ENCODE measurements at places on chromosomes 2 and 18.

DNA sequence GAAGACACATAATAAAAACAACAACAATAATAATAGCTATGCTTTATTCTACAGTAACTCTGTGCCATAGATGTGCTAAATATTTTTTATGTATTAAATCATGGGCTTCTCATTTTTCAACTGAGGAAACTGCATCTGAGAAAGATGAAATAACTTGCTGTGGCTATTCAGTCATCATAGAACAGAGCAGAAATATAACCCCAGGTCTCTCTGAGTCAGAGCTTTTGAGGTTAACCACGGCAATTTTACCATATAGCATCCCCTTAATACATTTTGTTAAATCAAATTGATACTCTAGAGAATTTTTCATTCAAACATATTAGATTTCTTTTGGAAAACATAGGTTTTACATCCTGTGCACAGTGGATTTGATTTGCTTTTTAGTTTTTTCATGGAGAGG is 586.6 kb upstream of the KLHL29 start:
- no peak for DNase-seq

DNA sequence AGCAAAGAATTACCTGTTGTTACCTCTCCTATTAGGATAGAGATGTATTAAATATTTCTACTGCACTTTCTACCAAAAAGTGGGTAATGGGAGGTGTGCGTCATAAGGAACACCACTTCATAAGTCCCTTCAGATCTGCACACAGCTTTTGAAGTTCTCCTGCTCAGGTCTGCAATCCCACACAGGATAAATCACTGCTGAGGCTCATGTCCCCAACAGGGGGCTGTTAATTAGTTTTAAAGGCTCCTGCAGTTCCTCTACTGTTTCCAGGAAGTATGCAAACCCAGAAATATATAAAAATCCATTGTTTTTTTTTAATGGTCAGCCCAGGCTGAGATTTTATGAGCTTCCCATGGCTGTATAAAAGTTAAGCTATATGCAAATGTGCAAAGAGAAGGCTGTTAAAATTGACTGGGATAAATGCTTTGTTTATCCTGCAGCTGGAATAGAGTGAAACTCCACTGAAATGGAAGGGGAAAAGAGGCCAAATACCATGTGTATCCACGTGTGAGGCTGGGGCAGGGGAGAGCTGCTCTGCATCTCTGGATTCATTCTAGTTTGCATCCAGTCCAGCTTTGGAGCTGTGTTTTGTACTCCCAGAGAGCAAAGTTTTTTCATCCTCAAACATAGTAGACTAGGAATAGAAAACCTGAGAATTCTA is 903.7 kb downstream of the TDRD15 start:
- no peak for DNase-seq

DNA sequence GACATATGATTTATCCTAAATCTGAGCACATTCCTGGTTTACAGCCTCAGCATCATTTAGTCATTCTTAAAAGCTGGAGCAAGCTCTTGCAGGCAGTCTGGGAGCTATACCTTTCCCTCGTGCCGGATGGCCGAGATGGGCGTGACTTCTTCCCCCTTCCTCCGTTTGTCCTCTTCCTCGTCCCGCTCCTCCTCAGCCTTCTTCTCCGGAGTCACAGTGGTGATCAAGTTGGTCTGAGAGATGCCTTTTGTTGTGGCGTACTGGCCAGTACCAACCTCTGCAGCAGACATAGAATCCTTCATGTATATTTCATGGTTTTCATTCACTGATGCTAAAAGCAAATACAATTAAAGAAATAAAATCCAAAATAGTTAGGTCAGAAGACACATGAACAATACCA is 124.1 kb upstream of the ZBTB14 start:
- DNase-seq = no peak

GRCh38 chr2:226671141-226671676 is 128.4 kb downstream of the IRS1 start:
- no peak for DNase-seq

GRCh38 chr2:164662066-164662465 is 40.8 kb upstream of the GRB14 start:
- no peak for DNase-seq

- no peak for DNase-seq
Observed at GRCh38 chr18:59219672-59220163, at the start of gene GRP. TSS of gene GRP (plus strand) at chr18:59220158. CDS start at chr18:59220266, 108 bp downstream.

DNA sequence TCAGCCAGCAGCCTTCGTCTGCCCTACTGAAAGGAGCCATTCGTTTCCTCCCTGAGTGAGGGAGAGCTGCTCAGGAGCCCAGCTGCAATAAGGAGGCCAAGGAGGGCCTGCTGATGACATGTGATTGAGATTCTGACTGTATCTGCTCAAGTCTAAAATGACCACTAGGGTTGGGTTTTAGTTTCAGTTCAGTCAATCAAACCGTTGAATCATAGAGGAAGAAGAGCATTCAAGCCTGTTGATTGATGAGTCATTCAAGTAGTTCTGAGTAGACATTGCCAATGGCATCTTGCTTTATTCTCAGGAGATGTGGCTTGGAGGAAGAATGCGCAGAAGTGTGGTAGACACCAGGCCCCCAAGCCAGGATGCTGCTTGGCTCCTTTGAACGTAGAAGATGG is 19.9 kb upstream of the BCL2L11 start:
- DNase-seq = peak; percentile 2

DNA sequence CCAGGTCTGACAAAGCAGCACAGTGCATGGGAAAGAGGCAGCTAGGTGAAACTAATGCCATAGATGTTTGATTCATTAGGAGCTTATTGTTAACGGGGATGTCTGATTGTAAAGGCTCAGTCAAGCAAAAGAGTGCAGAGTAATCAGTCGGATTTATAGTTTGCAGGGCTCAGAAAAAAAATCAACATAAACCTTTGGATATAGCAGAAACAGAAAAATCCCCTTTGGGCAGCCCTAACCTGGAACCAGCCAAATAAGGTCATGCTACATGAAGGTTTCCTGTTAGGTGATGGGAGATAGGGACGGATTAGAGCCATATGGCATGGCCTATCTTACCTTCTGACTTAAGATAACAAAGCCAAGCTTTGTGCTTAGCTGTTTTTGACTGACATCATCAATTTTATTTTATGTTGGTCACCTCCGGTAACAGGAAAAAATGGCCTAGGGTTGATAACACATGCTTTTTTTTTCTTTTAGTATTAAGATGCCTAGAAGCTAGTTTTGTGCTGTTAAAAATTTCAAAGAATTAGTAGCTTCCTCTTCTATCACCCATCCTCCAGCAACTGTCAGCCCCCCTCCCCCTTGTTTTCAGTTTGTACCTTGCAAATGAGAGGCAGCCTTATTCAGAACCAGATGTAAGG is 60.7 kb upstream of the ZEB2 start:
- no peak for DNase-seq

Measured in CD4-positive, alpha-beta T cell treated with Interleukin-6 at 100 ng/mL for 8 hours (primary cell).